ENCODE measurements at places on chromosomes 2 and 18.

DNA sequence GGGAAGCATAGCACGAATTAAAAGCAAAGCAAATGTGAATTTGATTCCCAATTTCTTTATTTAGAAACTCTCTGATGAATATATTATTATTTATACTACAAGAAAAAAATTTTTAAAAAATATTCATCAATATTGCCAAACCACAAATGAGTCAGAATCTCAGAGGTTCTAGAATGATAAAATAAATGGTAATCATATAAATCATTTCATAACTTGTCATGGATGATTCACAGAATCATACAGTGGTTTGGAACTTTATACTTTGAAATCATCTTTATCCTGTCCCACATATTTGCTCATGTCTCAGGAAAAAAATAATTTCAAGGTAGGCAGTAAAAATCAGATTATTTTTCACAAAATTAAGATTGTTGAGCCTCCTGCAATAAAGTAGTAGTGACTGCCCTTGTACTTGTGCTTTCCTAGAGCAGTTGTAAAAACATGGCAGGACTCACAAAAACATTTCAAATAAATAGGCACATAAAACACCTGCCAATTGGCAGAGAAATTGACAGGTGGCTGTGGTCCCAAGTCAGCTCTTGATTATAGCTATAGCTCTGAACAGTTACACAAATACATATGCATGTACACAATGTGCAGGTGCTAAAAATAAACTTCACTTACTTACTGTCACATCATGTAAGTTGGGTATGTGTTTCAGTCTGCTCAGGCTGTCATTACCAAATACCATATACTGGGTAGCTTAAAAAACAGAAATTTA is 273.9 kb upstream of the SESTD1 start:
- no peak for DNase-seq

GRCh38 chr2:16324544-16324937 is 341.1 kb downstream of the CYRIA start:
- DNase-seq, result no peak

GRCh38 chr2:210224941-210225672 is at the start of gene ACADL:
TSS of gene ACADL (minus strand) at chr2:210225447. CDS start at chr2:210225263, 184 bp downstream.
- DNase-seq, result peak; percentile 21

DNA sequence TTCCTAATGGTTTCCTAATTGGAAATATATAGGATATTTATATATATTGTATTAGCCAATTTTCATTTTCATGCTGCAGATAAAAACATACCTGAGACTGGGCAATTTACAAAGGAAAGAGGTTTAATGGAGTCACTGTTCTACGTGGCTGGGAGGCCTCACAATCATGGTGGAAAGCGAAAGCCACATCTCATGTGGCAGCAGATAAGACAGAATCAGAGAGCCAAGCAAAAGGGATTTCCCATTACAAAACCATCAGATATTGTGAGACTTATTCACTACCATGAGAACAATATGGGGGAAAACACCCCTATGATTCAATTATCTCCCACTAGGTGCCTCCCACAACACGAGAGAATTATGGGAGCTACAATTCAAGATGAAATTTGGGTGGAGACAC is 242.5 kb upstream of the NETO1 start:
- DNase-seq, result no peak

DNA sequence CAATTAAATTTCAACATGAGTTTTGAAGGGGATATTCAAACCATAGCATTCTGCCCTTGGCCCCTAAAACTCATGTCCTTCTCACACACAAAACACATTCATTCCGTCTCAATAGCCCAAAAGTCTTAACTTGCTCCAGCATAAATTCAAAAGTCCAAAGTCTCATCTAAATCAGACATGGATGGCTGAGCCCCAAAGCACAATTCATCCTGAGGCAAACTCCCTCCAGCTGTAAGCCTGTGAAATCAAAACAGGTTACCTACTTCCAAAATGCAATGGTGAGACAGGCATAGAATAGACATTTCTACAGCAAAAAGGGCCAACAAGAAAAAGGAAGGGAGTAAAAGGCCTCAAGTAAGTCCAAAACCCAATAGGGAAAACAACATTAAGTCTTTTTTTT is 245.8 kb downstream of the TTC32 start:
- no peak for DNase-seq

- DNase-seq, result no peak
Measured at GRCh38 chr2:29606104-29607037, 315.0 kb downstream of the ALK start.

GRCh38 chr18:60892855-60893254 is 440.4 kb upstream of the CDH20 start:
- DNase-seq, result no peak

DNA sequence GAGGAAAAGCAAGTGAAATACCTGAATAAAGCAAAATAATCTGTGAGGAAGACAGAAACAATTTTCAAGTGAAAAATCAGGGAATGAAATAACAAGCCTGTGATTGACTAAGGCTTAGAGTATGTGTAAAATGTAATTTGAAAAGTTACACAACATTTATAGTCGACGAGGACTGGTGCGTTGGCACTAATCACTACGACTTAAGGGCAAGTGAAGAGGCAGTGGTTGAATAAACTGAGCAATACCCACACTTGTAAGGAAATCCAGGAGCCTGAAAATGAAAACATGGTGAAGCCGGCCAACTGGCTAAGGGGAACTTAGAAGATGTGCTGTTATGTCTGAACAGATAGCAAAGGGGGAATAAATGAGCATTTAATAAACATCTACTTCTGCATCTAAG is 13.4 kb downstream of the DOK1 start:
- no peak for DNase-seq

GRCh38 chr18:77099485-77100370 is 32.9 kb downstream of the MBP start:
- no peak for DNase-seq

- DNase-seq, result peak; percentile 1
Measured at GRCh38 chr2:150425121-150425955, 62.1 kb downstream of the RND3 start.

DNA sequence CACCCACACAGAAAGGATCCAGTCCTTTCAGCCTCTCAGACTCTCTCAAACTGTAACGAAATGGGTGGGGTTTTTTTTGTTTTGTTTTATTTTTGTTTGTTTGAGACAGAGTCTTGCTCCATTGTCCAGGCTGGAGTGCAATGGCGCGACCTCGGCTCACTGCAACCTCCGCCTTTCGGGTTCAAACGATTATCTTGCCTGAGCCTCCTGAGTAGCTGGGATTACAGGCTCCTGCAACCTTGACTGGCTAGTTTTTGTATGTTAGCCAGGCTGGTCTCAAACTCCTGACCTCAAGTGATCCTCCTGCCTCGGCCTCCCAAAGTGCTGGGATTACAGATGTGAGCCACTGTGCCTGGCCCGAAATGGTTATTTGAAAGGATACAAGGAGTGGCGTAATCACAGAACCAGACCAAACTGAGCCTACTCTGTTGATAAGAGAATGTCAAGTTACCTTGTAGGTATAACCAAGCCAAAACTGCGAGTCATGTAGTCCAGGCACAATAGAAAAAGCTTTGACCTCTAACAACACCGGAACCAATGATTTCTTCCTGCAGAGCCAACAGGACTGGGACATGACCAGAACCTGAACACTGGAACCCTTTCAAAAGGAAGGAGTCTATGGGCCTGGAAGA is 72.5 kb downstream of the NCAPH start:
- no peak for DNase-seq

- DNase-seq, result no peak
Measured at GRCh38 chr2:209002054-209002453, 421.8 kb upstream of the MAP2 start.

DNA sequence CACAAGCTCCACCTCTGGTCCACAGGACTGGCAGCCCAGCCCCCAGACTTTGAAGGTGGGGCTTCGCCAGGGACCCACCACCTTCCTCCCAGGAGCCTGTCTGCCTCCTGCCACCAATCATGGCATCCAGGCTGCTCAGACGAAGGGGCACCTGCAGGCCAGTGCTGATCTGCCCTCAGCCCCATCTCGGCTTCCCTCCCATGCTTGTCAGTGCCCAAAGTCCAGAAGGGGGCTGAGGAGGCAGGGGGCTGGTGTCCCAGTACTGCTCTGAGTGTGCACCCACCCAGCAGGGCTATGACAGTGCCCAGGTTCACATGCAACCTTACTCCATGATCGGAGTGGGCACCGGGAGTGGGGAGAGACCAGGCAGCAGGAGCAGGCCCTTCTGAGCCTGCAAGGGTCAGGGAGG is 25.3 kb upstream of the RUFY4 start:
- no peak for DNase-seq

Data from cerebellum (tissue), 4 donors.